B cell (primary cell): ENCODE measurements at places on chromosomes 4 and X.

DNA sequence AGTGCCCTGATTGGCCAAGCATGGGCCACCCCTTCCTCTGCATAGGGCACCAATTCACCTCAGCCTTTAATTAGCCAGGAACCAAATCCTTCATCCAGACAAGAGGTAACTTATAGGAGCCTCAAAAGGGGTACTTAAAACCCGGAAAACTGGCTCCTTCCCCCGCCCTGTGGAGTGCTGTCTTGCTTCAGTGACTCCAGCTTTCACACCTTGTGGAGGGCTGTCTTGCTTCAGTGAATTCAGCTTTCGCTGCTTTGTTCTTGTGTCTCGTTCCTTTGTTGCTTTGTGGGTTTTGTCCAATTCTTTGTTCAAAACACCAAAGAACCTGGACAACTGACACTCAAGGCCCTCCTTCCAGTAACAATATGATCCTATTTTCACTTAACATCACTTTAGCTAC lies 82.2 kb upstream of the FRG1 start:
- no peaks in the 10 kb centered on the region for H3K4me1 ChIP-seq
- DNase-seq = no peak
- H3K27ac ChIP-seq = no peak overlapping the region
- no peak overlapping the region for H3K4me3 ChIP-seq

- no peak overlapping the region for H3K27ac ChIP-seq
- no peak overlapping the region for H3K4me3 ChIP-seq
- no peaks in the 10 kb centered on the region for H3K4me1 ChIP-seq
- H3K36me3 ChIP-seq = no peaks in the 10 kb centered on the region
Observed at GRCh38 chrX:9862525-9862924, 76.3 kb downstream of the SHROOM2 start.

- DNase-seq = no peak
- H3K36me3 ChIP-seq = no peaks in the 10 kb centered on the region
- no peak overlapping the region for H3K27ac ChIP-seq
- no peaks in the 10 kb centered on the region for H3K27me3 ChIP-seq
Observed at GRCh38 chr4:11931266-11931820, 502.6 kb upstream of the HS3ST1 start.

DNA sequence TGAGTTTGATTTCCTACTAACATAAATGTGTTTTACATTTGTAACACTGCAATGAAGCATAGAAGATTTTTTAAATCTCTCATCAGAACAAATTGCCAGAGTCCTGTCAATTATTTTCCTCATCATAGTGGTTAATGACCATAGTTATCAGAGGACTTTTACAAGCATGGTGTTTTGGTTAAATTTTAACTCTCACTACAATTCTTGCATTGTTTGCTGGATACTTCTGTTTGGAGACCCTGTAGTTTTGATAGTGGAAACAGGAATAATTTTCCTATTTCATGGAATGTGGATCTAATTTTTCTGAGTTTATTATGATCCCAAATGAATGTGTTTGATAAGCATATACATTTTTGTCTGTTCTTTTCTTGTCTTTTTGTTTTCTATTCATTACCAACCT lies 16.8 kb downstream of the NIPAL1 start:
- H3K4me1 ChIP-seq = peaks cover 37% of the 10 kb centered on the region
- no peak overlapping the region for H3K4me3 ChIP-seq

DNA sequence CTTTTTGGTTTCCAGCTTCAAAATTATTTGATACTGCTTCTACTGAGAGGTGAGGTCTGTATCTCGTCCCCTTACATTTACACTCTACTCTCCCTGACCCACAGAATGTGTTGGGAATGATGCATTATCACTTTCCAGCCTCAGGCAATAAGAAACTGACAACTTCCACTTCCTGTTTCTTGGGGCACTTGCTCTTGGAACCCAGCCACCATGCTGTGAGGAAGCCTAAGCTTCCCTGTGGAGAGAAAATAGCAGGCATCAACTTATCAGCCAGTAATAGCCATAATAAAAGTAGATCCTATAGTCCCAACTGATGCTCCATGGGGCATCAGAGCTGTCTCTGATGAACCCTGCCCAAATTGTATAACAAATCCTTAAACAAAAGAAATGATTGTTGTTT lies 32.6 kb downstream of the RELL1 start:
- H3K27me3 ChIP-seq = no peaks in the 10 kb centered on the region
- H3K4me3 ChIP-seq = no peak overlapping the region
- no peaks in the 10 kb centered on the region for H3K36me3 ChIP-seq
